Vagina (tissue), 2 donors: ENCODE measurements at places on chromosomes 5 and 9.

DNA sequence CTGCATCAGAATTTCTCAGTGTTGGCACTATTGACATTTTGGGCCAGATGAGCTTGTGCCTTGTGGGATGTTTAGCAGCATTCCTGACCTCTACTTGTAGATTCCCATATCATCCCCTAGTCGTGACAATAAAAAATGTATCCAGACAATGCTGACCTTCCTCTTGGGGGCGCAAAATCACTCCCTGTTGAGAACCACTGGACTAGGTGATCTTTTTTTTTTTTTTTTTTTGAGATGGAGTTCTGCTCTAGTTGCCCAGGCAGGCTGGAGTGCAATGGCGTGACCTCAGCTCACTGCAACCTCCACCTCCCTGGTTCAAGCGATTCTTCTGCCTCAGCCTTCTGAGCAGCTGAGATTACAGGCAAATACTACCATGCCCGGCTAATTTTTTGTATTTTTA is 22.6 kb downstream of the STXBP1 start:
- no peak for DNase-seq

DNA sequence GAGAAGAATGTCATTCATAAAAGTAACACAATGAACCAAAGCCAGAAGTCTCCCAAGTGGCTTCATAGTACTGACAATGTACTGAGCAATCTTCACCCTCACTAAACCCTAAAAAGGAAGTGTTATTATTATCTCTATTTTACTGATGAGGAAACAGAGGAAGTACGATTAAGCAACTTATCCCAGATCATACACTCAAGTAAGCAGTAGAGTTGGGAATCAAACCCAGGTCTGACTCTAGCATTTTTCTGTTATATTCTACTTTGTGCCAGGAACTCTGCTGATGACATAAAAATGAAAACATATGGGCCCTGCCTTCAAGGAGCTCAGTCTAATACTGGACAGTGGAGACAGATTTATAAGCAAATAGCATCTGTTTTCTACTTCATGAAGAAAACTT is 109.2 kb downstream of the RAPGEF6 start:
- DNase-seq, result no peak

DNA sequence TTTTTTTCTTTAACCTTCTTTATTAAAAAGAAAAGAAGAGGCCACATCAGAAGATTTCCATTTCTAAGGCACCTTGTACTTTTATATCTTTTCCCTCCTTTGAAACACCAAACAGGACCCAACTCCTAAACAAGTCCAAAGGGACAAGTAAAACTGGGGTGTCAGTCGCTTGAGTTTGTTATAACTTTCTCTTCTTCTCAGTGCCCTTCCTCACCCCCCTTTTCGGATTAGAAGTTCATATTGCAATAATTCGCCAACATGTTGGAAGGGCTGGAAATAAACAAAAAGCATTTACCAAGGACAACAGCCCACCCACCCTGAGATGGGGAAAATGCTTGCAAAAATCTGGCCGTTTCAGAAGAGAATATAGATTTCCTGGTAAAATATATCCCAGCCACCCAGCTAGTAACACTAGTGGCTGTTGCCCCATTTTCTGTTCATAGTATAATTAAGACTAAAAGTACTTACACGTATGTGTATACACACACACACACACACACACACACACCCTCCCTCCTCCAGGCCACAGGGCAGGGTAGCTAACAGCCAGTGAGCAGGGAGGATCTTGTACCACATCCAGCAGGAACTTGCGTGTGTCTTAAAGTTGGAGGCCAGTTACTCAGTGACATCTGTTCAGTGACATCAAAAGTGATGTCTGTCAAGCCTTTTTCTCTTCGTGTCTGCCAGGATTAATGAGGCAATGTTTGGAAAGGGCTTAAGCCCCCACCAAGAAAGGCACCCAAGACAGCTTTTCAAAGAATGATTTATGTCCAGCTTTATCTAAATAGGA is 149.1 kb upstream of the KLF4 start:
- no peak for DNase-seq

- no peak for DNase-seq
Measured at GRCh38 chr9:112640311-112640710, 77.6 kb downstream of the INIP start.

DNA sequence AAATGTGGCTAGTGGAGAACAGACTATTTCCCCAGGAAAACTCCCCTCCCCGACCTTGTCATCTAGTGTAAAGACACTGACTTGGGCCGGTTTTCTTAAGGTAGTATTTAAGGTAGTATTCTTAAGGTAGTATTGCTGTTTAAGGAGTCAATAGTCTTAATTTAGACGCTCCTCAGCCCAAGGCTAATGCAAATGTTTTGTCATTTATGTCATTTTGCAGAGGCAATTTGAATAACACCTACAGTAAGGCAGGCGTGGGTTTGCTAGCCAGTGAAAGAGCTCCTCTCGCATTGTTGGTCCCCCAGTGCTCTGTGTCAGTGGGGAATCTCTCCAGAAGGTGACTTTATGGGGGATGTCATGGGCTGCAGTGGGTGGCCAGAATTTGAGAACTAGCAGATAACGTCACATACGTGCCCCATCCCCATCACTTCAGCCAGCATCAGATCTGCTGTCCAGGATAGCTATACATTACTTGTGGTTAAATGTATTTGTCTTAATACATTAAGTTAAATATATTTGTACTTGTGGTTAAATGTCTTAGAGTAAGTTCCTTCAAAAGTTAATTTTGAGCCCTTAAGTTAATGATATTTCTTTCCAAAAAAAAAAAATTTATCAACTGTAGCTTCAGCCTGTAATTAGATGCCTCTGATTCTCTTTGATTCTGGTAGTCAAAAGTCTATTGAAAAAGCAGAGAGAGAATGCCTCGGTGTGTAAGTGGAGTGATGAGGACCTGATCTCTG is 2.6 kb downstream of the PPP1R26 start:
- DNase-seq, result no peak
